Activated T-cell treated with anti-CD3 and anti-CD28 coated beads for 24 hours (primary cell): ENCODE measurements at places on chromosomes 2 and 18.
A peak's percentile ranks its signal among the peaks of the same experiment; 100 is the strongest.

GRCh38 chr2:46296216-46296839, 879 bp upstream of the EPAS1 start:
- no peak for DNase-seq

- DNase-seq = peak; percentile 5
Measured at GRCh38 chr2:166539340-166540162, 45.5 kb upstream of the SCN7A start.

GRCh38 chr18:22060361-22060760, 109.0 kb upstream of the GATA6 start:
- DNase-seq = no peak

GRCh38 chr2:37630301-37630700, 41.1 kb downstream of the CDC42EP3 start:
- DNase-seq = no peak

GRCh38 chr2:233032551-233033320, at the start of gene NEU2:
Gene NEU2, plus strand, starts transcription at chr2:233032672. Its CDS starts 0 bp downstream, at chr2:233032672.
- DNase-seq = no peak

- DNase-seq = peak; percentile 18
Measured at GRCh38 chr2:7773362-7774360, 856.4 kb downstream of the RNF144A start.

GRCh38 chr2:146189541-146189940, 1655.3 kb upstream of the ACVR2A start:
- no peak for DNase-seq

- DNase-seq = no peak
Measured at GRCh38 chr2:147614979-147615470, 229.8 kb upstream of the ACVR2A start.

GRCh38 chr2:122100756-122101155, 345.3 kb downstream of the TSN start:
- DNase-seq = no peak

- DNase-seq = no peak
Measured at GRCh38 chr2:84687498-84688149, 171.3 kb downstream of the DNAH6 start.

GRCh38 chr2:23135481-23136100, 249.4 kb upstream of the KLHL29 start:
- DNase-seq = no peak

DNA sequence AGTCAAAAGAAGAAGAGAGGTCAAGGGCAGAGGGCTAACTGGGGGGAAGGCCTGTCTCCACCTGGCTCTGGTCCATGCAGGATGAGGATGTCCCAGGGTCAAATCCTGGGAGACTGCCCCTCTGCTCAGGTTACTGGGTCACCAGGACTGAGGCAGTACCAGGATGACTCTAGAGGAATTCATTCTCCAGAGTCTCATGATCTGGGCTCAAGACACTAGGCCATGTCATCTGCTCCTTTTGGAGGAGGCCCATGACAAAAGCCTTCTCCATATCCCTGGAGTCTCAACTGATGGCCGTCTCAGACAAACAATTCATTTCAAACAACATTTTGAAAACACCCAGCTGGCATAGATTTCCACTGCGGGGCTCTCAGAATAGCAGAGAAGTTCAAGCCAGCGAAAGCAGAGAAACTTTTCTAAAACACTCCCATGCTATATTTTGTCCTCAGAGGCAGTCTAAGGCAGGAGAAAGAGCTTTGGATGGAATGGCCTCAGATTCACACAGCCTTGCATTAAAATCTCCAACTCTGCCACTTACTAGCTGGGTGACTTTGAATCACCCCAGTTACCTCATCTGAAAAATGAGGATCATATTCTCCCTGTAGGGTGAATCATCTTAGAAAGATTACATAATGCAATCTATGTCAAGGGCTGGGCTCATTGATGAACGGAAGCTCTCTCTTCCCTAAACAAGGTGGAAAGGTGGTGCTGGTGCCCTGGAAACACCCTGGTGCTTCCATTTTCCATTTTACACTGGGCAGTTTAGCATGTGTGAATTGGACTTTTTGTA, 48.8 kb upstream of the LCLAT1 start:
- no peak for DNase-seq

DNA sequence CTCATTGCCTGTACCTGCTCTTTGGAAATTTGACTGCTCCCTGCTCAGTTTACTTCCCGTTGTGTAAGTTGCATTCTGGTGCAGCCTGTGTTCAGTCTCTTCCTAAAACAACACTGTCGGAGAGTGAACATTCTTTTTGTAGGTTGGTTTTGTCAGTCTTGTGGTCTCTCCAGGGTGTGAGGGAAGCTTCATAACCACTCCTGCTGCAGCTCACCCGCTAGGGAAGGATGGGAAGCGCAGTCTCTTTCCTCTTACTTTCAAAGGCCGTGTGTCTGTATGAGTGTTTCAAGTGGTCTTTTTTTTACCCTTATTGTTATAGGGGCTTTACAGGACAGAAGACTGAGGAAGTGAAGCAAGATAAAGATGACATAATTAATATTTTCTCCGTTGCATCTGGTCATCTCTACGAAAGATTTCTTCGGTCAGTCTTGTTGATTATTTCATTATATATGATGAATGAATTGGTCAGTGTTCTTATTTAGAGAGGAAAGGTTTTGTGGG, 87.2 kb downstream of the UGGT1 start:
- no peak for DNase-seq

GRCh38 chr2:37466533-37467222, 122.2 kb downstream of the QPCT start:
- no peak for DNase-seq
